NCI-H2171 treated with DMSO at 0.1 percent for 48 hours (cell line): ENCODE measurements at places on chromosomes 12 and 14.

- DNase-seq = no peak
Measured at GRCh38 chr14:68441542-68441941, 351.3 kb downstream of the ZFP36L1 start.

- no peak for DNase-seq
Measured at GRCh38 chr12:11014234-11014633, 8.2 kb downstream of the TAS2R19 start.

- no peak for DNase-seq
Measured at GRCh38 chr12:5308216-5308615, 123.7 kb upstream of the NTF3 start.

GRCh38 chr12:132143336-132144071, 615 bp downstream of the DDX51 start:
- DNase-seq = no peak

GRCh38 chr14:51867741-51868140, 7.3 kb downstream of the GNG2 start:
- no peak for DNase-seq

- no peak for DNase-seq
Measured at GRCh38 chr12:111404362-111405148, 1.2 kb upstream of the SH2B3 start.

- no peak for DNase-seq
Measured at GRCh38 chr12:68469113-68469512, 137.0 kb upstream of the MDM1 start.

GRCh38 chr12:77477907-77478533, 352.7 kb upstream of the NAV3 start:
- DNase-seq = no peak

- DNase-seq = peak; percentile 47
Measured at GRCh38 chr12:49368240-49368600, 958 bp downstream of the SPATS2 start.

- no peak for DNase-seq
Measured at GRCh38 chr14:84468153-84468552, 1061.8 kb upstream of the FLRT2 start.

DNA sequence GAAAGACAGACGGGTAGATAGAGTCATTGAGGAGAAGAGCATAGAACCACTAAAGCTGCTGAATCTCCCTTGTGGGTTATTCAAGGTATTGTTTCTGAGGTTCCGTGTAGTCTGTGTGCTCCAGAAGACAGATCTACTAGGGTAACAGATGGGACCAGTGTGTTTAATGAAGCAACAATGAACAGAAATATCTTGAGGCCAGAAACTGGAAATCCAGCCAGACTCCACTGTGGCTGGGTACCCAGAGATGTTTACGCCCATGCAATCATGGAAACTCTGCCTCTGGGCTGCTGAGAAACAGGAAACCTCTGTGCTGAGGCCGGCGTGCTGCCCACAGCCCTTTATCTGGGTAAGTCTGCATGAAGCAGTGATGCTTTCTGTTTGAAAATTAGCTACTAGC, 8.3 kb downstream of the PROX2 start:
- DNase-seq = peak; percentile 73

- DNase-seq = no peak
Measured at GRCh38 chr14:100740929-100741328, 14.2 kb downstream of the DLK1 start.
